ENCODE measurements at places on chromosomes 12 and 14.

- DNase-seq: peak; percentile 3
Observed at GRCh38 chr14:35254736-35255135, 37.4 kb upstream of the PSMA6 start.

DNA sequence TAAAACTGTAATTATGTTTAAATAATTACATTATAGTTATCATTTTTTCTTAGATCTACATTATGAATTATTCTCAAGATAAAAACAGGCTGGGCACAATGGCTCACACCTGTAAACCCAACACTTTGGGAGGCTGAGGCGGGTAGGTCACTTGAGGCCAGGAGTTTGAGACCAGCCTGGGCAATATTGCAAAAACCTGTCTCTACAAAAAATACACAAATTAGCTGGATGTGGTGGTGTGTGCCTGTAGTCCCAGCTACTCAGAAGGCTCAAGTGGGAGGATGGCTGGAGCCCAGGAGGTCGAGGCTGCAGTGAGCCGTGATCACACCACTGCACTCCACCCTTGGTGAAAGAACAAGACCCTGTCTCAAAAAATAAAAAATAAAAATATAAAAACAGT, 40.3 kb upstream of the KCNJ8 start:
- no peak for DNase-seq

GRCh38 chr12:65123435-65124063, 2.4 kb upstream of the WIF1 start:
- DNase-seq: no peak

DNA sequence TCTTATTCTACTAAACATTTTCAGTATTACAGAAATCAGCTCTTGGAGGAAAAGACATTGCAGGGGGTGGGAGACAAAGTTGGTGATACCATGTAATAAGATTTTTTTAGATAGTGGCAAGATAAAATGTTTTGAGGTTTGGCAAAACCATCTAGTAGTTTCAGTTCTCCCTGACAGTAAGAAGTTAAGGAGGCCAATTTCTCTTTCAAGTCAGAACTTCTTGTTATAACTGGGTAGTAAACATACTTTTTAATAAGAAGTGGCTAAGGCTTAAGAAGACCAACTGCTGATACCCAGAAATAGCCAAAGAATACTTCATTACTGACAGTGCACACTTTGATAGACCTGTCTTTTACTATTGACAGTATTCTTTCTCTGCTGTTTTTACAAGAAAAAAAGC, 452.3 kb downstream of the DIO2 start:
- no peak for DNase-seq

- DNase-seq: no peak
Observed at GRCh38 chr12:29249930-29250329, 100.9 kb downstream of the FAR2 start.

GRCh38 chr12:4700621-4701026, 19.6 kb upstream of the GALNT8 start:
- DNase-seq: no peak

DNA sequence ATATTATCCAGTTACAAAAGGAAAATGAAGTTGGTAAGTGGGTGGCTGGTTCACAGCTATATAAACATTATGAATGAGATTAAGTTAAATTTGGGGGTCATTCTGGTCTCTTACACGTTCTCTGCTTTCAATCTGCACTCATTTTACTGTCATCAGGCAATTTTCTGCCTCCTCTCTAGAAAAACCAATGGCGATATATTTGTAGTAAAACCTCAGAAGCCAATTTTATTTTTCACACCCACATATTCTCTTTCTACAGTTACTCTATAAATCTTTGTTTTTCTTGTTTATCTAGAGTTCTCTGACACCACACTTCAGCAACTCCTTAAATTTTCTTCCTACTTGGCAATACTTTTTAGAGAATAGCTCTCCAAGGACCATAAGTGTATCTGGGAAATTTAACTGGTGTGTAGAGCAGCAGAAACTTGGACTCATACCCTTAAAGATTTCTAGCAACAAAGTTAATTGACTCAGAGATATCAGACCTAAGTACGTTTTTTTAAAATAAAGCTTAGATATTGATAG, 926.9 kb downstream of the TMTC2 start:
- DNase-seq: no peak

- DNase-seq: no peak
Observed at GRCh38 chr14:70882776-70883492, 24.3 kb upstream of the PCNX1 start.

GRCh38 chr12:122333142-122334087, 67.1 kb upstream of the VPS33A start:
- DNase-seq: no peak
